ENCODE measurements at places on chromosomes 5 and 9. TPM values are rescaled to one million over a fixed set of nuclear protein-coding genes. Genes with fewer than 3 reads are reported as not detected.

DNA sequence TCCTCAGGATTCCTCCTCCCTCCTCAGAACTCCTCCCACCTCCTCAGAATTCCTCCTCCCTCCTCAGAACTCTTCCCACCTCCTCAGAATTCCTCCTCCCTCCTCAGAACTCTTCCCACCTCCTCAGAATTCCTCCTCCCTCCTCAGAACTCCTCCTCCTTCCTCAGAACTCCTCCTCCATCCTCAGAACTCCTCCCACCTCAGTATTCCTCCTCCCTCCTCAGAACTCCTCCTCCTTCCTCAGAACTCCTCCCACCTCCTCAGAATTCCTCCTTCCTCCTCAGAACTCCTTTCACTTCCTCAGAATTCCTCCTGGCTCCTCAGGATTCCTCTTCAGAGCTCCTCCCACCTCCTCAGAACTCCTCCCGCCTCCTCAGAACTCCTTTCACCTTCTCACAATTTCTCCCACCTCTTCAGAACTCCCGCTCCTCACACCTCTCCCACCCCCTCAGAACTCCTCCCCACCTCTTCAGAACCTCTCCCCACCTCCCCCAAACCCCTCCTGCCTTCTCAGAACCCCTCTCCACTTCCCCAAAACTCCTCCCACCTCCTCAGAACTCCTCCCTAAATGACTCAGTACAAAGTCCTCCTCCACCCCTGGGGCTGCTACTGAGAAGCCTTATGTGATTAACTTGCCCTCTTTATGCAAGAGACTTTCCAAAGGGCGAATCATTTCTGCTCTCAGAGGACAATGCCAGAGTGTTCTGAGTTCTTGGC, 23.2 kb downstream of the SLC46A2 start:
- DNase-seq: no peak

The PHYHD1 gene
- 1.0 TPM for total RNA-seq

The TEK gene
- total RNA-seq: not detected

The TCOF1 gene
- total RNA-seq: 131 TPM

The GOLPH3 gene
- 85.1 TPM for total RNA-seq
